WERI-Rb-1 (cell line): ENCODE measurements at places on chromosomes 13 and 19.

GRCh38 chr13:86020351-86021002 is 221.3 kb upstream of the SLITRK6 start:
- no peak for DNase-seq

GRCh38 chr19:38946229-38947010 is 15.7 kb downstream of the MRPS12 start:
- DNase-seq, result no peak

- no peak for DNase-seq
These were observed 12.3 kb downstream of the KCNN4 start for GRCh38 chr19:43768273-43769050.

DNA sequence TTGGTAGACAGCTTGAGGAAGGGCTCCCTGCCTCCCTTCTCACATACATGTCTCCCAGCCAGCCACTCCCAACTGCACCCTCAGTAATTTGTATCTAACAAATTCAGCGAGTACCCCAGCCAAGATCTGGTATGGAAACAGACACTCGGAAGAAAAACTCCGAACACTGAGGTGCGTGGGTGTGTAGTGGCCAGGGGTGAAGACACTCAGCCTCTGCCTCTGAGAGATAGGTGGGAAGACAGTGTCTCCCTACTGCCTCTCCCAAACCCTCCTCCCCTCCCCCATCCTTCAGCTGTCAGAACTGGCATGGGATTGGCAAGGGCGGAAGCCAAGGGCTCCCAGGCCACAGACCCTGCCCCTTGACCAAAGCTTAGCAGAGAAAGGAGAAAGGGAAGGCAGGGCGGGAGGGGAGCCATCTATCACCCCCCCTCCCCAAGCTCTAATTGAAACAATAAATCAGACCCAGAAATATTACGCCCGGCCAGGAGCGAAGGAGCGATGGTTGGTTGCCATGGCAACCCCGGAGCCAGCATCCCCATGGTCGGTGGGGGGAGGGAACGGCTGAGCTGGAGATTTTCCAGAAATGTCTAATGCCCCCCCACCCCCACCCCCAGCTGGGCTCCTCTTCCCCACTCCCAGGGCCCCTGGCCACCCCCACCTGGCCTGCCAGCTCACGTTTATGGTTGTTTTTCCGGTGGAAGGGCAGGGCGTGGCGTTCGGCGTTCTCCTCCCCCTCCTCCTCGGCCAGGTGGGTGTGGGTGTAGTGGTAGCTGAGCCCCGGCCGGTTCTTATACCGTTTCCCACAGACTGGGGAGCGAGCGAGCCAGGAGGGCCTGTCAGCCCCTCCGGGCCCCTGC is 7.0 kb downstream of the DPF1 start:
- no peak for DNase-seq

- no peak for DNase-seq
These were observed 13.5 kb downstream of the BRSK1 start for GRCh38 chr19:55297267-55297666.

DNA sequence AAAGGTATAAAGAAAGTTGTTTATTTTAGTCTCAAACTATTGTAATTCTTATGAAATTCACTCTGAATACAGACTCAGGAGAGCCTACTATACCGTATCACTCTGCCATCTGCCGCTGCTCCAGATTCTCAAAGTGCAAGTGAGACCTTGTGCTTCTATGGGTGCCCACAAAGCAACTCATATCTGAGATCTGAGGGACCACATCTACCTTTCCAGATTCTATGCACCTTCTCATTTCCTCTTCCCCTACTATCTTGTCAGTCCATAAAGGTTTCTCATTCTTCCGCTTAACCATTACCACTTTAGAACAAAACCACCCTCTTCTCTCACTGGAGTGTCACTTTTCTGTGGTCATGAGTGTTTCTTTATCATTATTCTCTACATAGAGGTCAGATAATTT is 1236.9 kb downstream of the DIAPH3 start:
- no peak for DNase-seq

DNA sequence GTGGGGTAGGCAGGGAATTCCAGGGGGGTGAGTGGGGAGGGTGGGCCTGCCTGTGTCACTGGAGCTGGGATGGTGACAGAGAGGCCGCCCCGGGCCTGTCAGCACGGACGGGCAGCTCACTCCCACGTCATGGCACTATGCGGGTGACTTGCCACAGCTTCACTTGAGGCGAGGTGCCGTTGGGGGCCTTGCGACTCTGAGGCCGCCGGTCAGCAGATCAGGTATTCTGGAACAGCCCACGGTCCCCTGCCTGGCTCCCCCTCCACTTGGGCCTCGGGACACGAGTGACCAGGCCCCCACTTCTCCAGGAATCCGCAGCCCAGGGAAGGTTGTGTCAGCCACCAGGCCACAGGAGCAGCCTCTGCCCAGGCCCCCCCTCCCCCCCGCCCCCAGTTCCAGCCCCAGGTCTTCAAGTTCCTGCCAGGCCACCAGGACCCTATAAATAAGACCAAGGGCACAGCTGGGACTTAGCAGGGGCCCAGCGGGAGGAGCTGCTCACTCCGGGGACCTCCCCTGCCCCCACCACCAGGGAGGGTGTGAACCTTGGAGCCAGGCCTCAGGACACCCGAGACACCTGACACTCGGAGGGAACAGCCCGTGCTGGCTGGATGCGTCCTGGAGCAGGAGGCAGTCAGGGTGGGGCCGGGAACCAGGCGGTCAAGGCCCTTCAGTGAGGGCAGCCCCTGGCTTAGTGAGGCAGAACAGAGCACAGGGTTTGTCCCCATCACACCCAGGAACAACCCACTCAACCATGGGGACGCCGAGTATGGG is 2.7 kb upstream of the MIDN start:
- DNase-seq, result peak; percentile 85

DNA sequence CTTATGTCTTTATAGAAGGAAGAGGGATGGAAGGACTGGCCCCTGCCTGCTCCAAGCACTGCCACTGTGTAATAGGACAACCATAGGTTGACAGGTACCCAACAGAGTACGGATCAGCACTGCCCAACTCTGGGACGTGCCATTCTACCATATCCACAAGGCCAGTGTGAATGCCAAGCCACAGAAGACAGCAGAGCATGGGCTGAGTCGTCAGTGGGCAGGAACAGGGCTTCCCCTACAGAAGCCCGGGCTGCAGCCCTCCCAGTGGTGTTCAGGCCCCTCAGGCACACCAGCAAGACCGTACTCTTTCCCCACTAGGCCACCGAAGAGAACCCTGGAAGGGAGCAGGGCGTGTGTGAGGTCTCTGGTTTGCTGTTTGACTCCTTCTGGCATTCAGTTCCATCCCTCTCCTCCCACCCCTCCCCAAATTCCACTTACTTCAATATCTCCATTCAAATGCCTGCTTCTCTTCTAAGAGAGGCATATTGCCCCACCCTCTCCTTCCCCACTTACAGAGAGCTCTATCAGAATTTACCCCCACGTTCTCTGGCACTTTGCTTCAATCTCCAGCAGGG is 209.4 kb downstream of the FOXO1 start:
- DNase-seq, result no peak

GRCh38 chr13:26220575-26220974 is 1.5 kb downstream of the RNF6 start:
- DNase-seq, result no peak

- no peak for DNase-seq
These were observed 40.2 kb downstream of the SUGP2 start for GRCh38 chr19:18993115-18993514.

- DNase-seq, result no peak
These were observed 34.5 kb downstream of the PLEKHJ1 start for GRCh38 chr19:2201473-2202148.

- DNase-seq, result no peak
These were observed 10.5 kb downstream of the PMIS2 start for GRCh38 chr19:35596366-35596999.

DNA sequence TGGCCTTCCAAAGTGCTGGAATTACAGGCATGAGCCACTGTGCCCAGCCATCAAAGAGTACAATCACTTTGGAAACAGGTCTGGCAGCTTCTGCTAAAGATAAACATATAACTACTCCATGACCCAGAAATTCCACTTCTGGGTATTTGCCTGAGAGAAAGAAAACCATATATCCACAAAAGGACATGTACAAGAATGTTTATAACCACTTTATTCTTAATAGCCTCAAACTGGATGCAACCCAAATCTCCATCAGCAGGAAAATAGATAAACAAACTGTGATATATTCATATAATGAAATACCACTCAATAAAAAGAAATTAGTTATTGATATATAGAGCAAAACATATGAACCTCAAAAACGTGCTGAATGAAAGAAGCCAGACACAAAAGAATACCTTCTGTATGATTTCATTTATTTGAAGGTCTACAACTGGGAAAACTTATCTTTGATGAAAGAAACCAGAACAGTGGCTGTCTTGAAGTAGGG is 40.5 kb downstream of the TEX26 start:
- DNase-seq, result no peak

GRCh38 chr13:51807041-51807440 is 3.1 kb upstream of the DHRS12 start:
- DNase-seq, result no peak
